Sciatic nerve (tissue), 2 donors: ENCODE measurements at places on chromosomes 6 and 20.

DNA sequence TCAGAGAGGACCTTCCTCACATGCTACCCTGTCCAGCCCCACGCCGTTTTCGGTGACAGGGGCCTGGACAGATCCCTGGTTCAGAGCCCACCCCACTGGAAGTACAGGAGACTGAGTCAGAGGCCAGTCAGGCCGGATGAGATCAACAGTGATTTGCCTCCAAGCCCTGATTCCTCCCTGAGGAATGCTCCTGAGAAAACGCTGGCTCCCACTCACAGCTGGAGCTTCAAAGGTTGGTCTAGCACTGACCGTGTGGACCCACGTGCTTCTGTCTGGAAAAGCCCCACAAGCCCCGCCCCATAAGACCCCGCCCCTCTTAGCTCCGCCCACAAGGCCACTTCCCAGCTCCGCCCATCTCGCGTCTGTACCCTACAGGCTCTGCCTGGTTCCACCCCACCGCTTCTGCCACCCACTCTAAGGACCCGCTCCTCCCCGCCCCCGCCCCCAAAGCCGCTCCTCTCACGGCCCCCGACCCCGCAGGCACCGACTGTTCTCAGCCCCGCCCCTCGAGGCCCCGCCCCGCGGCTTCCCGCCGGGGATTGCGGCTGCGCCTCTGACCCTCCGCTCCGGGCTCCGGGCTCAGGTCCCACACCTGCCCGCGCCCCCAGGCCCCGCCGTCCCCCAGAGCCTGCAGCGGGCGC is 64.9 kb upstream of the BHLHE23 start:
- no peak for DNase-seq

- DNase-seq: no peak
Measured at GRCh38 chr20:9685011-9685410, 153.9 kb downstream of the PAK5 start.

GRCh38 chr20:3137492-3137891 is 22.2 kb downstream of the FASTKD5 start:
- no peak for DNase-seq

DNA sequence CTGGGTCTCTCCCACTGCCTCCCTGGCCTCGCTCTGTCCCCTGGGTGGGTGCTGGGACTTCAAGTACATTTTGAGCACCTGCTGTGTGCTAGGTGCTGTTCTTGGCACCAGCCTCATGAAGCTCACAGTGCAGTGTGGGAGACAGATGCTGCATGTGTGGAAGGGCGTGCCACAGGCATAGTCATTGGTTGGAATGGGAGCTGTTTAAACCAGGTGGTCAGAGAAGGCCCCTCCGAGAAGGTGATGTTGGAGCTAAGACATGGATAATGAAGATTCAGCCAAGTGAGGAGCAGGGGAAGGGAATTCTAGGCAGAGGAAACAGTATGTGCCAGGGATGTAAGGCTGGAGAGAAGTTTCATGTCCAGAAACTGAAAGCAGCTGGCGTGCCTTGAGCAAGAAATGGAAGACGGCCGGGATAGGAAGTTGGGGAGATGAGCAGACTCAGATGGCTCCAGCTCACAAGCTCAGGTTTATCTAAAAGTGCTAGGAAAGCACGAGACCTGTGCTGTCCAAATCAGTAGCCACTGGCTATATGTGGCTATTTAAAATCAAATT is 9.9 kb downstream of the LPIN3 start:
- DNase-seq: no peak

DNA sequence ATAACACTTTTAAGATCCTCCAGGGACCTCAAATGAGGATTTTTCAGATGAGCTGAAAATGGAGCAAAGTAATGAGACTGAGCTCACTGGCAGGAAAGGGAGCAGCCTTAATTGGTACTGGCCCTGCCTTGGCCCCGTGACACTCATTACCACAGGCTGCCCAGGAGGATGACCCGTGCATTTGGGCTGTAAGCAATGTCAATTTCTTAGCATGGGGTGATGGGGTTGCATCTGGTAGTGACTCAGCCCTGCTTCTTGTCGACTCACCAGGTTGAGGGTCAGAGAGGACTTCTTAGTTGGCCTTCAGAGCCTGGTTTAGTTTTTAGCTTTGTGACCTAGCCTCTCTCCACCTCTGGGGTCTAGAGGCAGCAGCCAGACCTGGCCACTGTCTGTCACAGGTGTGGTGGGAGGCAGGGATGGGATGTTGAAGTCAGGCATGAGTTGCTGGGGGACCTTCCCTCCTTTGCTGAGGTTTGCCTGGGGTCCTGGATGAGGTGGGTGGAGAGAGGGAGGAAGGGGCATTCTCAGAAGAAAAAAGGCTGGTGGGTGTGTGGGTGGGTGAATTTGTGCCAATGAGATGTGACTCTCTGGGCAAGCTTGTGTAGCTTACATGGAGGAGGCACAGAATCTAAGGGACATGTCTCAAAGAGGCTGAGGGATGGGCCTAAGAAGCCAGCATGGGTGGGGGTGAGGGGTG is 25.9 kb upstream of the EPB41L1 start:
- no peak for DNase-seq

DNA sequence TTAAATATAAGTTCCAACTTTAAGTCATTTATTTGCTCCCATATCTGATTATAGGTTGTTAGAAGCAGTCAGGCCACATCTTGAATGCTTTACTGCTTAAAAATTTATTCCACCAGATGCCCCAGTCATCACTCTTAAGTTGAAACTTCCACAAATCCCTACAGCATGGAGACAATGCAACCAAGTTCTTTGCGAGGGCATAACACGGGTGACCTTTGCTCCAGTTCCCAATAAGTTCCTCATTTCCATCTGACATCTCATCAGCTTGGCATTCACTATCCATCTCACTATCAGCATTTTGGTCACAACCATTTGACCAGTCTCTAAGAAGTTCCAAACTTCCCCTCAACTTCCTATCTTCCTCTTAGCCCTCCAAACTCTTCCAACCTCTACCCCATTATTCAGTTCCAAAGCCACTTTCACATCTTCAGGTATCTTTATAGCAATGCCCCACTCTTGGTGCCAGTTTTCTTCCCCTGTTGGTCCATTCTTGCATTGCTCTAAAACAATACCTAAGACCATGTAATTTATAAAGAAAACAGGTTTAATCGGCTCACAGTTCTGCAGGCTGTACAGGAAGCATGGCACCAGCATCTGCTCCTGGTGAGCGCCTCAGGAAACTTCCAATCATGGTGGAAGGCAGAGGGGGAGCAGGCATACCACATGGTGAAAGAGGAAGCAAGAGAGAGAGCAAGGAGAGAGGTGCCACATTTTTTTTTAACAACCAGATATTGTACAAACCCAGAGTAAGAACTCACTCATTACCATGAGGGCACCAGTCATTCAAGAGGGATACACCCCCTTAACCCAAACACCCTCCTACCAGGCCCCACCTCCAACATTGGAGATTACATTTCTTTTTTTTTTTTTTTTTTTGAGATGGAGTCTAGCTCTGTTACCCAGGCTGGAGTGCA is 15.9 kb upstream of the ITPR3 start:
- DNase-seq: no peak

DNA sequence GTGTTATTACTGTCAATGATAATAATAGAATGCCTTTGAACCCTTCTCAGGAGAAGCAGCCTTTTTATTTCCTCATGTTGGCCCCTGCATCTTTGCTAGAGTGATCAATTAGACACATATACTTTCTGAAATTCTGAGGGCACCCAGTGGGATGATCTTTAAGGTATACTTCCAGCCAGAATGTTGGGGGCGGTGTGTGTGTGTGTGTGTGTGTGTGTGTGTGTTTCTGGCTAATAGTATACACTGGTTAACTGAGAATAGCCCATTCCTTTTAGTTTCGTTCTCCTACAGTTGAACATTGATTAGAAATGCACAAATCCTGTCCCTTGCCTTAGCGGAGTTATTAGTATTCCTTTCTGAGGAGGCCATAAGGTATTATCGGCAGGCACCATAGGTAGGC is 41.7 kb upstream of the CCDC167 start:
- DNase-seq: no peak
